ENCODE measurements at places on chromosomes 2 and 18. TPM values are rescaled to one million over a fixed set of nuclear protein-coding genes. Genes with fewer than 3 reads are reported as not detected.

DNA sequence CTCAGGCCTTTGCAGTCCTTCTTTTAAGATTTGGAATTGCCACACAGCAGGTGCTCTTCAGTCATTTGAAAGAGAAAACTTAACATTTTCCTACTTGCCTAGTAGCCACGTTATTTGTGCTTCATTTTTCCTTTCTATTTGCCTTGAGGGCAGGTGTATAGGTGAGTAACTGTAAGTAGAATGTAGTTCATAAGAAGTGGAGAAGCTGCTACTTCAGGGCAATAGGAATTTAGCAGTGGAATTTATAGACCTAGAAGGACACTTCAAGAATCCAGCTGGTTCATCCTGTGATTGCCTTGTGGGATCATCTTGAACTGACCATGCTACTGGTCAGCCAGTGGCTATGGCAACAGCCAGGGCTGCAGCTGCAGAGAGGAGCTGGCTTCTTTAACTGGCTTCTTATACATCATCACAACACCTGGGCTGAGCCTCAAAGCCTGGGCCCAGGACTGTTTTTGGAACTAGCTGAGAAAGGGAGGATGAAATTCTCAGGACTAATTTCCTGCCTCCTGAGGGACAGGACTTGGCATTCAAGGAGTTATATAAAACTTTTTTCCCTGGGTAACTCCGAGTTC is 5.1 kb upstream of the LANCL1 start:
- no peak overlapping the region for H3K4me3 ChIP-seq
- no peaks in the 10 kb centered on the region for H3K27me3 ChIP-seq
- H3K4me1 ChIP-seq = peaks cover 10% of the 10 kb centered on the region
- no peak overlapping the region for H3K27ac ChIP-seq
- no peak for DNase-seq
- no peaks in the 10 kb centered on the region for H3K36me3 ChIP-seq

CFAP210 gene
- 0.49 TPM for total RNA-seq

DNA sequence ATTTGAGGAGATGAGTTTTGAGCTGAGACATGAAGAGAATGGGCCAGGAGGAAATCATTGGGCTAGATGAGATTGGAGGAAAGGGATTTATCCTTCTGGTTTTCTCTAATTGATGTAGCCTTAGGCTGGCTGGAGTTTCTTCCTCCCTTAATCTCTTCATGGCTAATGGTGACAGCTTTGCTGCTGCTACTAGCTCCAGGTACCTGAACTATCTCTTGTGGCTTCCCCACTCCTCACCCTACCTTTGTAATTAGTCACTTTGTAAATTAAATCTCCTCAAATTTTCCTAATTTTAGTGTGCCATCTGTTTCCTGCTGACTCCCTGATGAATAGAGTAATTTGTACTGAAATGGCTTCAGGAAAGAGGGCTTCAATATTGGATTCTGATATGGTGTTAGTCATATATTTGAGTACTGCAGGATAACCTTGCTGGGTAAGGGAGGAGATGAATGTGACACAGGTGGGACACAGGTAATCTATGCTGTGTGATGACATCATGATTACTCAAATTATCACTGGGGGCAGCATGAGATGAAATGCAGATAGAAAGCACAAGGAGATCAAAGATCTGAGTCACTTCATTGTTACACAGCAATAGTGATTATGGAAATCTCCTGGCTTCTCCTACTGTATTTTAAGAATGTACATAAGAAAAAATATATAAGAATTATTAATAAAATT is 1134.1 kb upstream of the DDX18 start:
- no peak overlapping the region for H3K27ac ChIP-seq
- DNase-seq = no peak
- H3K4me3 ChIP-seq = no peak overlapping the region
- no peaks in the 10 kb centered on the region for H3K27me3 ChIP-seq
- H3K4me1 ChIP-seq = no peaks in the 10 kb centered on the region
- H3K36me3 ChIP-seq = no peaks in the 10 kb centered on the region

- no peaks in the 10 kb centered on the region for H3K36me3 ChIP-seq
- H3K4me3 ChIP-seq = no peak overlapping the region
- no peak for DNase-seq
- H3K27me3 ChIP-seq = no peaks in the 10 kb centered on the region
- H3K4me1 ChIP-seq = no peaks in the 10 kb centered on the region
These were observed 29.5 kb downstream of the SCN2A start for GRCh38 chr2:165268754-165269153.

DNA sequence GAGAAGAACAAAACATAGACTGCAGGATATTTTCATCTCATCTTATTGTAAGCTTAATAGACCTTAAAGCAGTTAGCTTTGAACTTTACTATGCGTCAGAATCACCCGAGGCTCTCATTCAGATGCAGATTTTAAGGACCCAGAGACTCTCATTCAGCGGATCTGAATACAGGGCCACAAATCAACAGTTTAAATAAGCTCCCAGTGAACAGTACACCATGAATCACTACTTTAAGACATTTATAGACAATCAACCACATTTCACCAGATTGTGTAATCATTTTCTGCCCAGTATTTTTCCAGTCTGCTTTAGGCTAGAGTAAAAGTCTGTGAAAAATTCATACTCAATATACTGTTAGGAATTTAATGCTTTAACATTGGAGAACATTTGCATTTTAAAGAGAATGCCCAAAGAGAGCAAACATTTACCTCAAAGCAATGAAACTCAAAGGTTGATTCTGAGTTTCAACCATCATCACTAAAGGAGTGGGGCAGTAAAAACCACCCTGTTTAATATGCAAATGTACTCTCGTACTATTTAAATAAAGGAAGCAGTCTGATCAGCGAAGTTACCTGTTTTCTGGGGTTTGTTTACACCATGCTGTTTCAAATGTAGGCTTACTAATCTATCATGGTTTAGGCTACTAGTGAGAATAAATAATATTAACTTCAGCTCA is 11.0 kb upstream of the ALPK2 start:
- H3K27me3 ChIP-seq = no peaks in the 10 kb centered on the region
- H3K27ac ChIP-seq = peak overlapping the region; percentile 52
- DNase-seq = no peak
- H3K36me3 ChIP-seq = no peaks in the 10 kb centered on the region
- no peak overlapping the region for H3K4me3 ChIP-seq
- H3K4me1 ChIP-seq = peaks cover 56% of the 10 kb centered on the region

DNA sequence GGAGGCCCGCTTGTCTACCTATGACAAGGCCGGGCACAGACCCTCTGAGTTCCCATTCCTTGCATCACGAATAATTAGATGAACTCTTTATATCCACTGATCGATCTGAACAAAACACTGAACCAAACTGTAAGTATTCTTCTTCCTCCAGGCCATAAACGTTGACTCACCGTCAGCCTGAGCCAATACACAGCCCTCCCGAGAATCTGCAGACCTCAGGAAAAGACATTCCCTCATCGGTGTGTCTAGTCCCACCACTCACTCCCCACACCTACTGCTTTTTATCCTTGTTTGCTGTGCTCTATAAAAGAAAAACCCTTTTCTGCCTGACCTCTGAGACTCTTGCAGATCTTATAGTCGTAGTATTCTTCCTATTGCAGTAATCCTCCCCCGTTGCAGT is 41.0 kb downstream of the TMEM87B start:
- no peaks in the 10 kb centered on the region for H3K27me3 ChIP-seq
- H3K4me3 ChIP-seq = no peak overlapping the region
- no peak overlapping the region for H3K27ac ChIP-seq

LRRTM4 gene
- 0.98 TPM for total RNA-seq

DNA sequence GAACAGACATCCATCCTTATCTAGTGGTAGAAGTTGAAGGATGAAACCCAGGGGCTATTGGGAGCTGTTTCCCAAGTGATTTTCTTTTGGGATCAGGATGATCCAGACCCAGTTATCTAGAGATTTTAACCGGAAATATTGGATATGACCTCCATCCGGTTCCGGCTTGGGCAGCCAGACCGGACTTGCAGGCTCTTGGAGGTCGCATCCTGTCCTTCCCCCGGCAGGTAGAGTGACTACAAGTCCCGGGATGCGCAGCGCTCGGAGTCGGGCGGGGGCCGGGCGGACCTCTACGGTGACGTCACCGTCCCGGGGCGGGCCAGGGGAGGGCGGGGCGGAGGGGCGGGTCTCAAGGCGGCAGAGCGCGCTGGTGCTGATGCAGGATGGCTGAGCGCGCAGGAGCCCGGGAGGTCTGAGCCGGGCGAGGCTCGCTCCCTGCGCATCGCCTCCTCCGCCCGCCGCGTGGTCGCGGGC is at the start of gene KIF5C:
Gene KIF5C (plus strand): TSS at position 360 of the 474 bp plus-strand sequence. CDS start 391 bp downstream, outside the sequence.
- no peak within 1 kb of the TSS for H3K27ac ChIP-seq
- H3K4me3 ChIP-seq = peak within 1 kb of the TSS; percentile 62
- no peaks in the 10 kb centered on the region for H3K36me3 ChIP-seq
- no peaks in the 10 kb centered on the region for H3K27me3 ChIP-seq
- no peak for DNase-seq

GRCh38 chr18:22174341-22175145 is 5.2 kb downstream of the GATA6 start:
- H3K27me3 ChIP-seq = no peaks in the 10 kb centered on the region
- H3K4me3 ChIP-seq = no peak overlapping the region
- no peak for DNase-seq

- no peaks in the 10 kb centered on the region for H3K4me1 ChIP-seq
- no peaks in the 10 kb centered on the region for H3K27me3 ChIP-seq
- no peaks in the 10 kb centered on the region for H3K36me3 ChIP-seq
- H3K4me3 ChIP-seq = no peak overlapping the region
These were observed 22.8 kb downstream of the CCNYL1 start for GRCh38 chr2:207734264-207734635.

DNA sequence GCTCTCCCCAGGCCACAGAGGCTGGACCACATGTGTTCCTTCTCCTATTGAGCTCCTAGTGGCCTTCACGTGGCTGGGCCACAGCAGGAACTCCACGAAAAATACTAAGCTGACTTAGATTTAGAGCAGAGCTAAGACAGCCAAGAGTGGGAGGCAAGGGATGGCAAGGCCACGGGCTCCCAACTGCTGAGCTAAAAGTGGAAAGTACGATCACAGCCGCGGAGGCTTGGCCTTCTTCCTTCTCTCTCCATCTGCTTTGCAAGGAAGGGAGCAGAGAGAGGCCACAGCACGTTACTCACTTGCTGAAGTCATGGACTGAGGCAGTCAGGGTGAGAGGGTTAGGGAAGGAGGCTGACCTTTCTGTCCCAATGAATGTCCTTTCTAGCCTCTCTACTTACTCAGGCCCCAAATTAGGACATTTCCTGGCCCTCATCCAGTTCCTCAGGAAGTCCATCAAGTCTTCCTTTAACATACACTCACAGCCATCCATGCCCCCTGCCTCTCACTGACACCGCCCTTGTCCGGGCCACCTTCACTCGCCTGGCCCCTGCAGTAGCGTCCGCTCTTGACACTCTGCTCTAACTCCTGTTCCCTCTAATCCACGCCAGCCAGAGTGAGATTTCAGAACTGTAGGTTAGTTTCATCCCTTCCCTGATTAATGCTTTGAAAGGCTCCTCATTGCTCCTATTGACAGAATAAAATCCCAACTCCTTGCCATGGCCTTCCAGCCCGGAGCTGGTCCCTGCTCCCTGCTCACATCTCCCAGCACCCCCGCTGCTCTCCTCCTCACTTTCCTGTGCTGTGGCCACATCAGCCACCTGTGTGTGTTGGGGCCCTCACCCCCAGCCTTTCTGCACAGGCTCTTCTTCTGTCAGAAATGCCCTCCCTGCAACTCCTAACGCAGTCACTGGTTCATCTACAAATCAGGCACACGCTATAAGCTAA is 204.2 kb downstream of the CYP26B1 start:
- DNase-seq = peak; percentile 77
- H3K36me3 ChIP-seq = no peaks in the 10 kb centered on the region
- no peak overlapping the region for H3K4me3 ChIP-seq
- peaks cover 25% of the 10 kb centered on the region for H3K4me1 ChIP-seq
- H3K27ac ChIP-seq = no peak overlapping the region
- H3K27me3 ChIP-seq = no peaks in the 10 kb centered on the region

DNA sequence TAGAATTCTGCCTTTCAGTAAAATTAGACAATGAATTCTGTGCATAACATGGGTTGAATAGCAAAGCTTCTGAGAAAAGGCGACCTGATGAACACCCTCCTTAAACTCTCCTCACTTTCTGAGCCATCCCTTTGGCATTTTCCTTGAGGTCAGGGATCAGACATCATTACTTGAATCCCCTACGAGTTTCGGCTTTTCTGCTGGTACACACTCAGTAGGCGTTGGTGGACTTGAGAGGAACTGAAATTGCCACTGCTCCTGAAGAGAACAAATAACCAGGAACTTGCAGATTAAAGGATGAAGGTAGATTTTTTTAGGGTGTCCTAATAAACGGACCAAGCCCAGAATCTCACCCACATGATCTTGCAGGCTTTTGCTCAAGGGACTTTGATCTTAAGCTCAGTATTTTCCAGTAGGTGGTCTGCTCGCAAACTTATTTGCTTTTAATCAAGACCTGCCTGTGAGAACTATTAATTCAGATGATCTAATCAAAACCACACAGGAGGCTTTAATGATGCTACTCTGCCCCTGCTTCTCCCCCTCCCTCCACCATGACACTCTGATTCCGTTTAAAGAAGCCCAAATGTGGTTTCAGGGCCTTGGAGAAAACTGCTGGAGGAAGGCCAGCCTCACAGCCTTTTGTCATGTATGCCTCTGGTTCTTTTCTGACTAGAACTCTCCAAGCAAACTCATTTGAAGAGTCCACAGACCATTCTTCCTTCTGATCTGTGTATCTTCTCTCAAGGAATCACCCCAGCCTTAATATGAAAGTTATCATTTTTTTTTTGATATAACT is 124.9 kb downstream of the PRKCE start:
- H3K27me3 ChIP-seq = no peaks in the 10 kb centered on the region
- DNase-seq = no peak
- H3K4me1 ChIP-seq = peaks cover 25% of the 10 kb centered on the region
